ENCODE measurements at places on chromosomes 2 and 18. TPM values are rescaled to one million over a fixed set of nuclear protein-coding genes. Genes with fewer than 3 reads are reported as not detected.

DNA sequence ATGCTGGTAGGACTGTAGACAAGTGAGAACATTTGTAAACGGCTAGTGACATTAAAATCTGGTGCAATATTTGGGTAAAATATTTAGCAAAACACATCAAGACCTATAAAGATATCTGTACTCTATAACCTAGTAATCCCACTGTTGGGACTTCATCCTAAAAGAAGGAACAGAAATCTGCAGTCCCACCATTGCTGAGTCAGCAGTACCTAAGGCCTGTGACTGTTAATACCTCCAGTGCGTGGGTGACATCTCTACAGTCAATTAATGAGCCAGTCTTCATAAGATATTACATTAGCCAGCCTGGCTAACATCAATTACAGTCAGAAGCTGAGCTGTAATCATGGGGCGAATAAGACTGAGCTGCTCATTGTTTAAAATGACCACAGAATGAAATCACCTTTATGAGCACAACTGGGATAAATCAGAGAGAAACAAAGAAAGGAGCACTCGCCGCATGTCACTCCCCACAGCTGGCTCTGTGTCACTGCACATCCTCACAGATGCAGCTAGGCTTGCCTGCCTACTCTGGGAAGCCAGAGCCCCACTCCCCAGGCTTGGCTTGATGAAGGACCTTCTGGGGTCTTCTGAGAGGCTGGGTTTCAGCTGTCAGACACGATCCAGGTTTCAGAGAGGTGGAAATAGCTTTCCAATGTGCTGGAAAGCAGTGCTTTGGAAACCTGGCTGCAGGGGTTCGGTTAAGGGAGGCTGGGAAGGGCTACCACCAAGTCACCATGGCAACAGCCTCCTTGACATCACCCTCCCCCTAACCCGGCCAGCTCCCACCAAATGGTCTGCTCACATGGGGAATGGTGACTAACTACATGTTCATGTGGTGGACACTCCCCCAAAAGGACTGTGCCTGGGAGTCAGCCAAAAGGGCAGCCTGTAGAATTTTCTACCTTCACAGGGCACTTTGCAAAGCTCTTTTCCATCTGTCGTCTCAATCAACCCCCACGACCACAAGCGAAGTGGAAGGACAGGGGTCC, 145.0 kb downstream of the ZBTB7C start:
- DNase-seq: no peak

Gene LRRTM4
- total RNA-seq: not detected

- DNase-seq: no peak
Observed at GRCh38 chr2:216235462-216235861, 126.3 kb downstream of the XRCC5 start.

DNA sequence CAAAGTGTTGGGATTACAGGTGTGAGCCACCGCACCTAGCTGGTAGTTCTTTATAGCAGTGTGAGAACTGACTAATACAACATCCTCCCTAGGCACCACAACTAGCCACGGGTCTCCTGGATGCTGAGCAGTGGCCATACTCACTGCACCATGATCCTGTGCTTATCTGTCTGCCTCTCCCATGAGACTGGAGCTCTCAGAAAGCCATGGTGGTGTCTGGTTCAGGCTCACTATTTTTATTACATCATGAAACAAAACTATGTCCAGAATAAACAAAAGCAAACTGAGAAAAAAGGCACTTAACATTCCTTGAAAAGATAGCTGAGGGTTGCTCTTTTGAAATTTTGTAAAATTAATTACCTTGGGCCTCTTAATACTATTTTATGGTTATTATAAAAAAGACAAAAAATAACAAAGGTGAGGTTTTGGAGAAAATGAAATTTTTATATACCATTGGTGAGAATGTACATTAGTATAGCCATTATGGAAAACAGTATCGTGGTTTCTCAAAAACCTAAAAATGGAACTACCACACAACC, 90.7 kb upstream of the TFCP2L1 start:
- DNase-seq: no peak

DNA sequence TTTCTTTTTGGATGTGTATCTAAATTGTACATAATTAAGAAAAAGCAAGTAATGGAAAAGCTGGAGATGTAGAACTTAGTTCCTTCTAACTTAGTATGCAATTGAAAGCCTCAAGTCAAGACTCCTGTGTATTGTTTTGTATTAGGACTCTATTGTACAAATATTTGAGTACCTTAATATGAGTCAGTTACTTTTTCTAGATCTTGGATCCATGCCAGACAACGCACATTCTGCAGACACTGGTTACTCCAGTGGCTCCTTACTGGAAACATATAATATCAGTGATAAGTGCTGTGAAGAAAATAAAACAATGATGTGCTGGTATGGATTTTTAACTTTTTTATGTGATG, 1.5 kb downstream of the SLC39A10 start:
- peak; percentile 34 for DNase-seq

DNA sequence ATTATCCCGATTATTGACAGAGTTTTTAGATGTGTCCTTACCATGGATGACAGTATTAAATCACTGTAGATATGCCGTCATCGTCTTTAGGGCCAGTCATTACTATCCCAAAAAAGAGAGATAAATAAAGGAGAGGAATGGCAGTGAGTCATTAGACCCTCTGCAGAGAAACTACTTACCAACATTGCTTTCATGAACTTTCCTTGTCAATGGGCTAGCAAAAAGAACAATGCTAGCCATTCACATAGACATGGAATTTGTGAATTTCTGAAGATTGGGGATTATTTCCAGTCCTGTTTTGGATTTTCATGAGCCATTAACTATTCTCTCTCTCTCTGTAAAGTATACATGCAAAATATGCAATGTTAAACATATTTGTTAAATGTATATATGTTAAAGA, 319.4 kb upstream of the FANCL start:
- DNase-seq: no peak

Data from activated CD8-positive, alpha-beta T cell treated with anti-CD3 and anti-CD28 coated beads, Interleukin-2, amount 10 ng/mL, durations not matched to agents 7 days and 5 days (primary cell).